ENCODE measurements at places on chromosomes 2 and 18.

GRCh38 chr18:33440060-33441043 lies at the start of gene CCDC178:
Gene CCDC178 (minus strand): TSS chr18:33440721. CDS start chr18:33412088, 28,633 bp downstream.
- peak; percentile 53 for DNase-seq

DNA sequence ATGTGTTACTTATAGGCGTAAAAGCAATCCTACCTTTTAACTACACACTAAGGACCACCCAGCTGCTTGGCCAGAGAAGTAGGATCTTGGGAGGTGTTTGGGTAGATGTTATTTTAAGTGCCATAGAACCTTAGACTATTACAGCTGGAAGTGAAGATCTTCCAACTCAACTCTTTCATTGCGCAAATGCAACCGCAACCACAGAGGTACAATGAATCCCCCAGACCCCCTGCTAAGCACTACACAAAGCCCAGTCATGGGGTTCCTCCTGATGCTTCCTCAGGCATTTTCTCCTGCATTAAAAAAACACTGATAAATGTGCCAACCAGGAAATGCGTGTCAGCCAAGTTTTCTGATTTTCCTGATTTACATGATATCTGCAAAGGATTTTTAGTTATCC lies 246.0 kb downstream of the LRRTM1 start:
- no peak for DNase-seq

GRCh38 chr2:63488118-63488713 lies 100.1 kb downstream of the WDPCP start:
- DNase-seq: no peak

DNA sequence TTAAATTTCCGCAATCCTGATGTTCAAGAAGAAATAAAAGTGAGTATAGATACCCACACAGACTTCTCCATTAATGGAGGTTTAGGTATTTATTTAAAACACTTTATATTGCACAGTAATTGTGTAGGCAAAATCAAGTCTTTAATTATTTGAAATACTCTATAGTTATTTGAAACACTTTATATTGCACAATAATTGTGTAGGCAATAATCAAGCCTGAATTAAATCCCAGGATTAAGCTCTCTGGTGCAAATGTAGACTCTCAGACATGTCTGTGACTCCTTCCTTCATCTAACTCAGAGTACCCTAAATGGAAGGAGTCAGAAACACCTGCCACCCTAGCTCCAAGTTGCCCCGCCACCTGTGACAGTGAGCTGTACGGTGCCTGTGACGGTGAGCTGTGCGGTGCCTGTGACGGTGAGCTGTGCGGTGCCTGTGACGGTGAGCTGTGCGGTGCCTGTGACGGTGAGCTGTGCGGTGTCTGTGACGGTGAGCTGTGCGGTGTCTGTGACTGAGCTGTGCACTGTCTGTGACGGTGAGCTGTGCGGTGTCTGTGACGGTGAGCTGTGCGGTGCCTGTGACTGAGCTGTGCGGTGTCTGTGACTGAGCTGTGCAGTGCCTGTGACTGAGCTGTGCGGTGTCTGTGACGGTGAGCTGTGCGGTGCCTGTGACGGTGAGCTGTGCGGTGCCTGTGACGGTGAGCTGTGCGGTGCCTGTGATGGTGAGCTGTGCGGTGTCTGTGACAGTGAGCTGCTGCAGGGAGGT lies 11.0 kb downstream of the SLC3A1 start:
- no peak for DNase-seq

- no peak for DNase-seq
Observed at GRCh38 chr2:132915812-132916549, 246.0 kb upstream of the LYPD1 start.

DNA sequence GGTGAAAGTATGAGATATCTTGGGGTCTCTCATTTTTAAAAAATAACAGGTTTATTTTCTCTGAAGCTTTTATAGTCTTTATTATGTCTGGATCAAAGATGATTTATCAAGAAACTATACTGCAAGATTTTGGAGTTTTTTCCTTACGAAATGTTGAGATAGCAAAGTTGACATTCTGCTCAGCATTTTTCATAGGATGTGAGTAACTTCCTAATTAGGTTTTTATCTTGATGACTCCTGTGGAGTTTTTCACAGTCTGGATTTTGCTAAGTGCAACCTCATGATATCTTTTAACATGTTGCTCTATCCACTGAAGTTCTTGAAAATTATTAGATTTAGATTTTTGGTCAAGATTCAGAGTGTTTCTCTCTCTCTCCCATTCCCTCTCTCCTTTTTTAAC lies 17.8 kb downstream of the TCF7L1 start:
- DNase-seq: no peak

DNA sequence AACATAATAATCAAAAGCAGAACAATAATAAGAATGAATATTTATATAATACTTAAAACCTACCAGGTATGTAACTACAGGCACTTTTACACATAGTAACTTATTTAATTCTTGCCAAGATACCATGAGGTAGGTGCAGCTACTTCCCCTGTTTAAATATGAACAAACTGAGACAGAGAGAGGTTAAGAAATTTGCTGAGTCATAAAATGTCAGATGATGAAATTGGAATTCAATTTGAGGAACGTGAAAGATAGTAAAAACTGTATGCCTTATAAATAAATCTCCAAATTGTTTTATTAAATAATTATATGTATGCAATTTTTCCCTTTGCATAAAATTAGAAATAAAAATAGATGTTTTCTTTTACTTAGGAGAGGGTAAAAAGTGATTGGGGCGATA lies 1103.3 kb upstream of the NRXN1 start:
- no peak for DNase-seq

- no peak for DNase-seq
Observed at GRCh38 chr2:121565389-121566250, 34.9 kb downstream of the RNU4ATAC start.

DNA sequence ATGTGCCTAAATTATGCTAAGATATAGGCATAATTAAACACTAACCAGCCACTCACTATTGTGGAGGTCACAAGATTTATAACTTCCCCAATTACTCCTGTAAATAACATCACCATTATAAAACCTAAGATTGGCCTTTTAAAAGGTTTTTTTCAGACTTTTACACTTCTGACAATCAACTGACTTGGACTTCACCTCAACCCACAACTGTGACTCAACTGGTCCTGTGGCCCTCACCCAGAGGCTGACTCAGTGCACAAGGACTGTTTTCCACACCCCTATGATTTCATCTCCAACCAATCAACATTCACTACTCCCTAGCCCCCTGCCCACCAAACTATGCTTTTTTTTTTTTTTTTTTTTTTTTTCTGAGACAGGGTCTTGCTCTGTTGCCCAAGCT lies 11.6 kb downstream of the TTR start:
- no peak for DNase-seq

GRCh38 chr2:12009323-12009905 lies 263.0 kb downstream of the LPIN1 start:
- DNase-seq: no peak

DNA sequence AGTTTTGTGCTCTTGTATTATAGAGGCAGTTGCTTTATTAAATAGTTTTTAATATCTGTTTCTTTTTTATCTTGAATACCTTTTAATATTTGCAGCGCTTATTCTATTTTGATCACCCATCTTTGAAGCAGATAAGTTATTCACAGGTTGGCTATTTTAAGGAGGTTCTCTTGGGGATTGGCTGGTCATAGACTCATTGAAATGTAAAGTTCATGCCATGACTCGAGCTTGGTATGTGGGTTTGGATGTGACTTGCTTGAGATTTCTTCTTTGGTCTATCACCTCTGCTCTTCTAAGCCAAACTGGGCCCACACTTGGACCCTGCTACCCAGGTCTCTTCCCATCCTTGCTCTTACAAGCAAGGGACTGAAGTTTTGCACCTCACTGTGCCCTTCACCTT lies 33.6 kb downstream of the FARP2 start:
- no peak for DNase-seq

- no peak for DNase-seq
Observed at GRCh38 chr18:24015639-24016631, 1.4 kb downstream of the TTC39C start.

GRCh38 chr2:162022290-162022945 lies 51.6 kb downstream of the DPP4 start:
- DNase-seq: no peak

DNA sequence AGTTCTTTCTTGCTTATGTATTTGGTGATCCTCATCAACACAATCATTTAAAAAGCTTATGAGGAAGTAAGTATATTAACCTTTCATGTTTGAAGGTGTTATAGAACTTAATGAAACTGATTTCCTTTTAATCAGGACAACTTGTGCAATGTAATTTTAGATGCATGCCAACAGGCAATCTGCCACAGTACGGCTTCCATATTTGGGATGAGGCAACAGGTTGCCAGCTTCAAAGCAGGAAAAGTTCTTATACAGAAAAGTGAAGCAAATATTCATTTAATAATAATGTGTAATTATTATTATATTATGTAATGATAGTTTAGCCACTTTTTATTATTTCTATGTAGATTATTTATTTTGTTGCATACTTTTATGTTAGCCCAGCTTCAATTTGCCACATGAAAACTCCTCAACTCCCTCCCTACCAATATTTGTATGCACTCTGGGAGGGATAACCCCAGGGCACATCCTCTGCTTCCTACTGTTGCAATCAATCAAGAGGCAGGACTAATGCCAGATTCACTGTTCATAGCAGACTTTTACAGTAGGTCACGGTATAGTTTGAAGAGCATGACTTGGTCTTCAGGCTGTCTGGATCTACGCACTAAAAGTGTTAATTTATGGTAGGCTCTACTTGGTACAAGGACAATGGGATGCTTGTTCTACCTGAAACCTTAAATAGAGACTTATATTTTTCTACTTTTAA lies 277.2 kb downstream of the AGPS start:
- DNase-seq: no peak

GRCh38 chr2:230901006-230901405 lies 24.0 kb downstream of the GPR55 start:
- DNase-seq: no peak

DNA sequence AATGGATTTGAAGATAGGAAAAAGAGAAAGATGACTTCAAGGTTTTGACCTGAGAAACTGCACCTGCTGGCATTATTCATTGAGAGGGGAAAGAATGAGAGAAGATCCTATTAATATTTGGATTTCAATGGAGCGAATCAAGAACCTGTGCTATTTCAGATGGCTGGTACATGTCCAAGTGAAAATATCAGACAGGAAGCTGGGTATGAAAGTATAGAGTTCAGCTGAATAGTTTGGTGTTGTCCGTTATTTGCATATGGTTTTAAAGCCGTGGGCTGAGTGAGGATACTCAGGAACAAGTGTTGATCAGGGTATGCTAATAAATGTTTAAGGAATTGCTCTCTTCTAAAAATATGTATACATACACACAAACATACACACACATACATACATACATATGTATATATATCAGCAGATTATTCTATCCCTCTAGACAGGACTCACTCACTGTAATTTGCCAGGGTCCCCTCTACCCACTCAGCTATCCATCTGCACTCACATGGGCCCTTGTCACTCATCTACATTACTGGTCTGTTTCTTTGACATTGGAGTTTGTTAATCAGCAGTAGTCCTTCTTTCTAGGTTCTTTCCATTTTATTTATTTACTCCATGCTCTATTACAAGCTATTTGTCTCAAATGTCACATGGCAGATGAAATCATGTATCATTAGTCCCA lies 33.9 kb upstream of the IKZF2 start:
- DNase-seq: no peak

DNA sequence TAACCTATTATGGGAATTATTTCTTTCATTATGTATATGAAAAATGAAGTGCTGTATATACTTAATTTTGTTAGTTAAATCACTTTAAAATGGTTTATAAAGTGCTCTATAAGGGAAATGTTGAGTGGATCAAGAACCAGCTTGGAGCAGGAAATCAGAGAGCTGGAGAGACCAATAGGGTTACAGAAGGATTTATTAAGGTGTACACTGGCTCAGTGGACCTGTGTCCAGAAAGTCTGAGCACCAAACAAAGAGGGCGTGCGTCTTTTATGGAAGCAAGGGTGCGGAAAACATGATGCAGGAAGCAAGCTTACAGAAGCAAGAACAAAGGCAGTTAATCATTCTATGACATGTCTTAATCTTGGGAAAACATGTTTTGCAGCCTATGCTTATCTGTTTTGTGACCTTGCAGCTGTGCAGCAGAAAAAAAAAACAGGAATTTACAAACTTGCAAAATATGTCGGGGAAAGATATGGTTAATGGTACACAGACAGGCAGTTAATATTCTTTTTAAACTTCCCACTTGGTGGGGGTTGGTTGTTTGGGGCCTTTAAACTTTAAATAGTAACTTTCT lies 65.2 kb upstream of the SLC35G4 start:
- DNase-seq: no peak

GRCh38 chr2:47950340-47951301 lies 44.3 kb upstream of the FBXO11 start:
- DNase-seq: no peak

DNA sequence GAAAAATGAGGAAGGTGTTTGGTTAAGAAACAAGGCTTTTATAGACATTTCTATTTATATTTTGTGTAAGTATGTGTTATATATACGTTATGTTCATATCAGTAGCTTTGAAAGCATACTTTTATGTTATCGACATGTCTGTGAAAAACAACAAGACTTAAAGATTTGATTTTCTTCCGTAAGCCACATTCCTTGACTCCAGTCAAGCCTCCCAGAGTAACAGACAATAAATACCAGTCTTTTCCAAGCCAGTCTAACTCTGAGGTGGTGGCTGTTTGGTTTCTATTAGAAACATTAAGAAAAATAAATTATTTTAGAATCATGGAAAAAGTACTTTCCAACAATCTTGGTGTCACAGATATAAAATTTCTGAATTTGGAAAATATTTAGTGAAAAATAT lies 16.3 kb upstream of the ITGAV start:
- DNase-seq: no peak

GRCh38 chr2:19029655-19030054 lies 328.8 kb downstream of the OSR1 start:
- DNase-seq: no peak

DNA sequence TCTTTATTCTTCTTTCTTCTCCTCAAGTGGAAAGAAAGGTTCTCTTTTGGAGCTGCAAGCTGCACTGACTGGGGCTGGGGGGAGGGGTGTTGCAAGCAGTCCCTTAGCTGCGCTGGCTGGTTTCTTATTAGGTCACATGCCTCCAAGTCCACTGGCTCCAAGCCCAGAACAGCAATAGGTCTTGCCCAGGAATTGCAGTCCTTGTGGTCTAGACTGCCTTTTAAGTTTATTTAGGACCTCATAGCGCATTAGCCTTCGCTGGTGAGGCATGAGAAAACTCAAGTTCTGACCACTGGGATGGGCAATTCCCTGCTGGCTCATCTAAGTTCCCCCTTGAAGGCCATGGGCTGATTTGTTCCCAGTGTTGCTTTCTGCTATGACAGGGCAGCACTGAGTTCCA lies 138.6 kb upstream of the SCN7A start:
- DNase-seq: peak; percentile 44

GRCh38 chr2:20001361-20001863 lies 11.1 kb downstream of the MATN3 start:
- DNase-seq: no peak

DNA sequence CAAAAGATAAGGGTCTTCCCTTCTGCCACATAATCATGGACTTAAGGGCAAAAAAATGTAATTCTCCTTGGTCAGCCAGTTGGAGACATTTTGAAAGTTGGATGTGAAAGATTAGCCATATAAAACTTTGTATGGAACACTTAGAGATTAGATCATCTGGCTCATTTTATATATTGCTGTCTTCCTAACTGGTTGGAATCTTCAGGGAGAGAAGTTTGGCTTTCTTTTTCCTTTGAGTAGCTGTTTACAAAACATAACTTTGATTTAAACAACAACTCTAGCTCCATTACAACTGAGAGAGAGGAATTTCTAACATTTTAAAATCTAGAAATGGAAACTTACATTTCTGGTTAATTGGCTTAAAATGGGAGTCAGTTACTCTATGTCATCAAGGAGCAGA lies 132.7 kb downstream of the RDH14 start:
- DNase-seq: no peak
